CD4-positive, alpha-beta T cell treated with Interleukin-1 beta for 1 hour (primary cell): ENCODE measurements at places on chromosomes 5 and 9.
A peak's percentile ranks its signal among the peaks of the same experiment; 100 is the strongest.

GRCh38 chr9:69054989-69055388, 19.4 kb downstream of the FXN start:
- no peak for DNase-seq

- no peak for DNase-seq
Observed at GRCh38 chr5:134735243-134735642, 3.1 kb upstream of the CAMLG start.

GRCh38 chr5:179112469-179113142, 52.4 kb downstream of the ZNF354C start:
- DNase-seq: no peak

- no peak for DNase-seq
Observed at GRCh38 chr9:113654605-113655428, 191.3 kb downstream of the RGS3 start.

- peak; percentile 0 for DNase-seq
Observed at GRCh38 chr5:84961193-84961592, 576.5 kb upstream of the EDIL3 start.

- DNase-seq: no peak
Observed at GRCh38 chr5:171701100-171701541, 84.5 kb upstream of the SMIM23 start.

GRCh38 chr9:133763272-133764183, 25.4 kb upstream of the SARDH start:
- no peak for DNase-seq

DNA sequence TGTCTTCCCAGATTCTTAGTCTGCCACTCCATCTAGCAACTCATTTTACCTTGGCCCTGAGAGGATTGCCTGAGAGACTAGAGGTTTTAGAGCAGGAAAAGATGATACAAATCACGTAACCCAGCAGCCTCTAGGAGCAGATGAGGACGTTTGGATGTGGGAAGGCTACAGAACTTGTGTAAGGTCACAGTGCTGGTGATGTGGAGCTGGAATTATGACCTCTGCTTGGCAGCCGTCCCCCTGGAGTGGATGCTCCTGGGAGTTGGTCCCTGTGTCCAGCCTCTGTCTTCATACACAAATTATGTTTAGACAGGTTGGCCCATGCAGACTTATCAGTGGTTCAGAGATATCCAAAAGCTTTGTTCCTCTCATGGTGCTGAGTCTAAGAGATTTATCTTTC, 499.0 kb downstream of the EBF1 start:
- no peak for DNase-seq

GRCh38 chr5:449151-449550, 6.2 kb downstream of the EXOC3 start:
- DNase-seq: no peak

DNA sequence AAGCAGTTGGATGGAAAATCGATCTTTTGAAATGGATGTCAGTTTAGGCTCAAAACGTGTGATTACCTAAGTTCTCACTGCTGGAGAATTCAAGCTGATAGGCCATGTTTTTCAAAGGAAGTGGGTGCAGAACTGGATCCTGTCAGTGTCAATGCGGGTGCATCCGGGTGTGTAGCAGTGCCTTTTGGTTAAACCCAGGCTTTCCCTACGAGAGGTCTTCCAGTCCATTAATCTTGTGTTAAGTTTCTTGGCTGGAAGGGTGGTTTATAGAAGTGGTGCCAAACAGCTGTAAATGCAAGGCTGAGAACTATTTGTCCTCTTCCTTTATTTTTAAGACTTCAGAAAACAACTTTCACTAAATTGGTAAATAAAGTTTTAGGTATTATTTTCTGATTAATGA, 71.9 kb downstream of the DAPK1 start:
- DNase-seq: no peak

GRCh38 chr9:38288502-38288901, 104.0 kb upstream of the ALDH1B1 start:
- DNase-seq: no peak

- DNase-seq: no peak
Observed at GRCh38 chr5:173864126-173865050, 23.8 kb upstream of the CPEB4 start.
